NCI-H2029 (cell line): ENCODE measurements at places on chromosomes 12 and 14.

DNA sequence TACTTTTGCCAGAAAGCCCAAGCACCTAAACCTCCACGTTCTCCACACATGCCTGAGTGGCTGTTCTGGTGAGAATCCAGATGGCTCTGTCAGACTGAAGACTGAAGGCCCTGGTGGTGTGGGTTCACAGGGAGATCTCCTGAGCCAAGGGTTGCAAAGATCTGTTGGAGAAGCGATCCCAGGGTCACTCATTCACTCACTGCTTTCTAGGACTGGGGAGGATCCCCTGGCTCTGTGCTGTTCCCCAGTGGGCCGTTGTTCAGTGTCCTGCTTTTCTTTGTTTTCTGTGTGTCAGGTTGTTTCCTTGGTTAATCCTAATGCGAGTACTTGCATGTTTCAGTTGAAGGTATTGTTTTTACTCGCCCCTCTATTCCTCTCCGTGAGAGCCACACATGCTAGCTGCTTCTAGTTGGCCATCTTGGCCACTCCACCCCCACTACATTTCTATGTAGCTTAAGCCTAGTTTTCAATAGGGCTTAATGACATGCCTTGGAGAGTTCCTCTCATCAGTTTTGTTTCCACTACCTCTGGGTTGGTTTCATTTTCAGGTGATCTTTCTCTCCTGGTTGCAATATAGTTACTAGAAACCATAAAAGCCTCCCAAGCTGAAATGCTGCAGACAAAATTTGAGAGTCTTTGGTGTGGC, 144.5 kb upstream of the SLC38A2 start:
- DNase-seq, result no peak

- DNase-seq, result no peak
Measured at GRCh38 chr12:63129927-63130326, 21.1 kb downstream of the AVPR1A start.

DNA sequence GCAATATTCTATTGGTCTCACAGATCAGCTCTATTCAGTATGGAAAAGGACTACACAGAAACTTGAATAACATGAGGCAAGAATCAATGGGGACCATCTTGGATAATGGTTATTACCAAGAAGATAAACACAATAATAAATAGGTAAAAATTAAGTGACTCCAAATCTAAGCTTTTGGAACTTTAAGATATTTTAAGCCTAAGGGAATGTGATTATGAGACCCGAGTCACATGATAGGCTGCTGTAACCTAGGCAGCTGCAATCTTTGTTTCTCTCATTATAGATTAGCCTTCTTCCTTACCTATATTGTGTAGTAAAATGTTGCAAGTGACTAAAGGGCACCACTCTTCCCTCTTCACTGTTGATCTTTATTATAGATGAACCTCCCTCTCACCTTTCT, 121.9 kb downstream of the SYT10 start:
- no peak for DNase-seq

DNA sequence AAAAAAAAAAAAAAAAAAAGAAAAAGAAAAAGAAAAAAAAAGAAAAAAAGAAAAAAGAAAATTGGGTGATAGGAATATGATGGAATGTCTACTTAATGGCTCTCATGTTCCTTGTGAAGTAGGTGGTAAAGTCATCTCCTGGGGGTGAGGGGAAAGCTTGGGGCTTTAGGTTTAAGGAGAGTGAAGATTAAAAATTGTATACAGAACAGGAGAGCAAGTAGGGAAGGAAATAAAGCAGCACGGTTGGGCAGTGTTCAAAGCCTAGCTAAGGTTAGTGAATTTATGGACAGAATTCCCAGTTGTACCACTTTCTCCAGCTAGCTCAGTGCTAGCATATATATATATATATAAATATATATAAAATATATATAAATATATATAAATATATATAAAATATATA, 40.0 kb upstream of the SLC2A13 start:
- DNase-seq, result no peak

DNA sequence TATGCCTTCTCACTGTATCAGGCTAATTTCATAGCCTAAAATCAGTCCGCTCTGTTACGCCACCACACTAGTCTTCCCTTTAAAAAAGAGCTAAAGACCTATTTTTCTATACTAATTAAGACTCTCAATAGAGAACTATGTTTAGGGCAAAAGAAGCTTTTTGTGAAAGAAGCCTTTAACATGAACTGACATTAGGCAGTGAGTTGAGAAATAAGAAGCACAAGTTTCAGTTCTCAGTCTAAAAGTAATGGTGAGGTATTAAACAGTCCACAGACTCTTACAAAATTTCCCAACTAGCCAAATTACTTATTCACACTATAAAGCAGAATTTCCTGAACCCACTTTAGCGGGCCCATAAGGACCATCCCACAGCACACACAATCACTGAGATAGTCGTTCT, 93.7 kb downstream of the SOX5 start:
- DNase-seq, result no peak

DNA sequence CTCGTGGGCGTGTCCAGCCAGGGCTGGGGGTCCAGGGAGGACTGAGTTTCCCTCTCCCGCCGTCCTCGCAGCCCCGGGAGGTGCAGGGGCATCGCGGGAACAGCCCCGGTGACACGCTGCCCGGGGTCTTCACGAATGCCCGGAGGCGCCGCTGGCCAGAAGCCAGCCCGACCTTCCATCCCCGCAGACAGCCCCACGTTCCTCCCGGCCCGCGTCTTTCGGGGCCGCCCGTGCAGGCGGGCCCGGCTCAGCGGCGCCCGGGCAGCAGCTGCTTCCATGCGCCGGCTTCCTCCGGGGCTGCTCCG, 827 bp upstream of the TEDC1 start:
- DNase-seq, result no peak

- DNase-seq, result peak; percentile 94
Measured at GRCh38 chr12:124586756-124587155, 19.3 kb upstream of the NCOR2 start.

DNA sequence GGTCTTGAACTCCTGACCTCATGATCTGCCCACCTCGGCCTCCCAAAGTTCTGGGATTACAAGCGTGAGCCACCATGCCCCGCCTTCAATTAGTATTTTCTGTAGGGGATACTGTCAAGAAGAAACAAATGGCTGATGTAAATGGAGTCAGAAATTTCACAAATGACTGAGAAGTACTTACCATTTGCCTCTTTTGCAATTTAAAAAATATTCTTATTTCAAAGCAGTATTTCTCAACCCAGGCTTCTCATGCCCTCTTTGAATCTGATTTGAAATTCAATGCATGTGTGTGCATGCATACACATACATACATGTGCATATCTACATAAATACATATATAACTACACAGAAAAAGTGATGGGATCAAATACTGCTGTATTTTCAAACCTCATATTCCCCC, 4.4 kb downstream of the PSMA6 start:
- DNase-seq, result no peak

- DNase-seq, result no peak
Measured at GRCh38 chr12:105018012-105018411, 31.9 kb downstream of the NOPCHAP1 start.

GRCh38 chr14:68328509-68328908, 464.4 kb downstream of the ZFP36L1 start:
- no peak for DNase-seq

DNA sequence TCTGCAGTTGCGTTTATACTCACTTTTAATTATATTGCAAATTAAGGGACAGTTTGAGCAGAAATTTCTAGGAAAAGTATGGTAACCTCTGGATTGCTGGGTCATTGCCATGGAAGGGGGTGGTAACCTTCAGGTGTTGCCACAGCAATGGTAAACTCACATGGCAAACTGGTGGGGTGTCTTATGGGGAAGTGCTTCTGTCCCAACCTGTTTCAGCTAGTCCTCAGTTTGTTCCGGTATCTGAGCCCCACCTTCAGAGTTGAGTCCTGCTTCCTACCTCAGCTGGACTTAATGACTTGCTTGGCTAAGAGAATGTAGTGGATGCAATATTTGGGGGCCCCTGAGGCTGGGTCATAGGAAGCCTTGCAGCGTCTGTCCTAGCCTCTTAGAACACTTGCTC, 7.3 kb upstream of the CLMN start:
- no peak for DNase-seq

DNA sequence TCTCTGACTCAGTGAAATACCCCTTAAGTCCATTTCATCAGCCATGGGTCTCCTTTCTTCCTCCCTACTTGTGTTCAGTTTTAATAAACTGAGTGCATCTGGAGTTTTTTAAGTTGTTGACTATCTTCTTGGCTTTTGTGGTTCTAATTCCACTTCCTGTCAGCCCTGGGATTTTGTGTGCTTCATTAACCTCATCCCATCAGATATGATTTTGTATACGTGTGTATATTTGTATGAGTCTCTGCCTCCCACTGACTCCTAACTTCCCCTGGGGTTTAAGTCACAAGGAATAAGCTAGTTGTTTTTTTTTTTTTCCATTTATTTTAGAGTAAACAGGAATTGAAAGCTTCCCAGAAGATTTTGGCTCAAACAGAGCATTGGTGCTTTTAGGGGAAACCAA, 62.7 kb downstream of the TTLL5 start:
- DNase-seq, result no peak

DNA sequence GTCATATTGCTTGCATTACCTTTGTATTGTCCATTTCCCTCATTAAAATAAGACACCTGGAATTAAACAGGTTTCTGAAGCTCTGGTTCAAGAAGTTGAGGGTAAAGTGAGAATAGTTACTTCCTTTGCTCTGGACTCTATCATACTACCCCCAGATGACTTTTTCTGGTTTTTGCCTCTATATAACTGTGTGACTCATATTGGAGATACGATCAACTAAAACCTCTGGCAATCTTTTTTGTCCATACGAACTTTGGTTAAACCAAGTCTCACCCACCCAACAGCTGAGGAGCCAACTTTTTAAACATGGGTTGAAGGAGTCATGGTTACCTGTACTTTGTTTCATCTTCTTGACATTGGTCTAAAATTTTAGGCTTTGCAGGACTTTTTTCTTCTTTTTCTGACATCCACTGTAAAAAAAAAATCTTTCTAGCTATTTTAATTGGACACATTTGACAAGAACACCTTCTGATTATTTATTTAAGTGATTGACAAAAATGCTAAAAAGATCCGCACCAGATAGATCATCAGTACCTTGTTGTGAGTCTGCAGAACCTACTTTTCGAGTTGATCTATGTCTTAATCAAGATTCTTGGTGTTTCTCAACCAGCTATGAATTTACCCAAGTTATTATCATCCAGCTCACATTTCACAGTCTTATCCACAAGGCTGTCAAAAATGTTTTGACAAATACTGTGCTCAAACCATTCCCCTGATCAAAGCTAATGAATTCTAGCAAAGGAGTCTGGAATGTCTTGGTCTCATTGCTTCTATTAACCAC, 166.0 kb downstream of the IPO8 start:
- no peak for DNase-seq

- DNase-seq, result no peak
Measured at GRCh38 chr12:117053050-117053400, 46.2 kb downstream of the TESC start.

GRCh38 chr12:89882050-89882449, 173.4 kb upstream of the ATP2B1 start:
- DNase-seq, result no peak
